ENCODE measurements at places on chromosomes 5 and 9.

GRCh38 chr5:86108825-86109224 lies 508.9 kb upstream of the COX7C start:
- DNase-seq, result no peak

- no peak for DNase-seq
Observed at GRCh38 chr9:73116031-73116430, 35.6 kb upstream of the ANXA1 start.

DNA sequence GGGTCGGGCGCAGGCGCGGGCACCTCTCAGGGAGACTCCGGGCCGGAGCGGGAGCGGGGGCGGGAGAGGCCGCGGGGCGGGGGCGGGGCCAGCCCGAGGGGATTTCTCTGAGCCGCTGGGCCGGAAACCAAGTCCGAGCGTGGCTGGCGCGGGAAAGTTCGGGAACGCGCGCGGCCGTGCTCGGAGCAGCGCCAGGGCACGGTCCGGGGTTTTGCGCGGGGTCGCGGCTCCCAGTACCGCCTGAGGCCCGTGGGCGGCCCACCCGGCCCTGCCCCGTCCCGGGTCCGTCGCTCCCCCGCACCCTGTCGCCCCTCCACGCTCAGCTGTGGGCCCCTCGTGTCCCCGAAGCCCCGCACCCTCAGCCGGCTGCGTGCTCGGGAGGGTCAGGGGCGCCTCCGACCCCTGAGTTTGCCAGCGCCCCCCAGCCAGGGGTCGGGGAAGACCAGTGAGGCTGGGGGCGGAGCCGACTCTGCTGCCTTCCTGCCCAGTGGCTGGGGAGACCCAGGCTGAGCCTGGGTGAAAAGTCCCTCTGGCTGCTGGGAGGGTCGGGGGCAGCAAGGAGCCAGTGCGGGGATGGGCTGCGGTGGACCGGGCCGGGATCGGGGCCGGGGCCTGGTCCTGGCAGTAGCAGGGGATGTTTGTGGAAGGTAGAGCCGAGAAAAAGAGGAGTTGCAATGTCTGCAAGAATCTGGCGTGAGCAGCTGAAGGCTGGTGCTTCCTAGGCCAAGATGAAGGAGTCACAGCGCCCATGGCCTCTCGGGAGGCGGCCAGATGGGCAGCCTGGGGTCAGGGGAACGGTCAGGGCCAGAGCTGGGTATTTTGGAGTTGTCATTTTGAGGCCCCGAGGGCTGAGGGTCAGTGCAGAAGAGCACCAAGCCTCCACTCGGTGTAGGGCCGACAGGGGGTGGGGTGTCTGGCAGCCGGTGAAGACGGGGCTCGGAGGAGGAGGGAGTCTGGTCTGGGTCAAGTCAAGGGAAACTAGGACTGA lies 588 bp downstream of the TRAF2 start:
- peak; percentile 65 for DNase-seq

- no peak for DNase-seq
Observed at GRCh38 chr5:122770477-122770876, 4.4 kb upstream of the SNX2 start.

- no peak for DNase-seq
Observed at GRCh38 chr5:132026516-132027008, 15.1 kb upstream of the ACSL6 start.

DNA sequence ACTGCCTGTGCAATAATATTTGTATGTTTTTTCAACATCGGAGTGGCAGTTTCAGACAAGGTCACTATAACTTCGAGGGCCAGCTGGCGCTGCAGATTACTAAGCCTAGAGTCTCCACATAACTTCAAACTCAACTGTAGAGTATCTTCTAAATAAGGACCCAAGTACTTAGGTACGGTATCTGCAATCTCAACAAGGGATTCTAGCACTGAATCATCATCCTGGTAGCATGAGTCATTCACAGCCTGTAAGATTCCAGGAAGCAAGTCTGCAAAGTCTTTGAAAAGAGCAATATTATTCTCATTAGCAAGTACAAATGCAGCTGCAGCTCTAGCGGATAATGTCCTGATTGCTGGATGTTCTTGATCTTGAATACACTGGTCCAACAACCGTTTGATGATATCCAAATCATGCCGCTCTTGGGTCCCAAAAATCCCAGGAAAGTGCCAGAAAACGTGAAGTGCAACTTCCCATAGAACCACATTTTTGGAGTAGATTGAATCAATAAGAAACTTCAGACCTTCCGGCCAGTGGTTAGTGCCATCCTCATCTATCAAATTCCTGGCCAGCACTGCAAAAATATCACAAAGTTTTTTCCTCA lies 654 bp downstream of the RANBP6 start:
- DNase-seq, result no peak

- no peak for DNase-seq
Observed at GRCh38 chr9:126750941-126751725, 53.7 kb upstream of the ZBTB43 start.

- no peak for DNase-seq
Observed at GRCh38 chr5:150158170-150158949, 2.7 kb upstream of the PDGFRB start.

GRCh38 chr5:52331725-52332124 lies 456.0 kb upstream of the ITGA1 start:
- DNase-seq, result no peak

- no peak for DNase-seq
Observed at GRCh38 chr9:89438194-89438593, 59.7 kb downstream of the SEMA4D start.

GRCh38 chr5:94646758-94647157 lies 28.3 kb downstream of the SLF1 start:
- DNase-seq, result no peak

- no peak for DNase-seq
Observed at GRCh38 chr5:94694671-94695070, 76.2 kb downstream of the SLF1 start.

GRCh38 chr9:34271265-34272006 lies 57.6 kb downstream of the KIF24 start:
- no peak for DNase-seq

DNA sequence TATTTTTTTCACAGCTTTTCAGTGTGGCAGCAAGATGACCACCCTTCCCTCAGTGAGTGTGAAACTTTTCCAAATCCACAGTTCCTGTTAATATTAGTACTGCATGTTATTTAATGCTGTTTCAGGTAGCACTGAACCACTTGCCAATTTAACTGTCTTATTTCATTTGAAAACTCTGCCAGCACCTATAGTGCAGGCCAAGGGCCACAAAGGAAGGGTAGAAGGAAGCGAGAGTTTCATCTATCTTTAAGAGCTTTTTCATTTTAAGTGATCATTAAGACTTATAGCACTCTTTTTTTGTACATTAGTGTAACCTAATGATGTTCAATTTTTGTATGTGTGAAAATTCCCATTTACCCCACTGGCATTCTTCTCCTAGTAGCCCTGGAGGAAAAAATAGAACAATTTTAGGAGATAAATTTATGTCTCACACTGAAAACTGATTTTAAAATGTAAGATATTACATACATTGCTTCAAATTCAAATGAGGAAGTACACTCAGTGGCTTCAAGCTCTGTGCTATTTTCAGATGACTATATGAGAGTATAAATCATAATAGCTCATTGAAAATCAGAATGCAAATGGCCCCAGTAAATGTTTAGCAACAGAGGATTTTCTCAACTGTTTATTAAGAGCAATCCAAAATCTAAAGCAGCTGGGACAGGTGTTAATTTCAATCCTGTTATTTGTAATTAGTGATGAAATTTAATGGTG lies 820.5 kb downstream of the PTPRD start:
- no peak for DNase-seq

GRCh38 chr9:90204128-90204831 lies 438.3 kb downstream of the DIRAS2 start:
- no peak for DNase-seq

- DNase-seq, result no peak
Observed at GRCh38 chr9:20593105-20593504, 29.2 kb downstream of the MLLT3 start.

DNA sequence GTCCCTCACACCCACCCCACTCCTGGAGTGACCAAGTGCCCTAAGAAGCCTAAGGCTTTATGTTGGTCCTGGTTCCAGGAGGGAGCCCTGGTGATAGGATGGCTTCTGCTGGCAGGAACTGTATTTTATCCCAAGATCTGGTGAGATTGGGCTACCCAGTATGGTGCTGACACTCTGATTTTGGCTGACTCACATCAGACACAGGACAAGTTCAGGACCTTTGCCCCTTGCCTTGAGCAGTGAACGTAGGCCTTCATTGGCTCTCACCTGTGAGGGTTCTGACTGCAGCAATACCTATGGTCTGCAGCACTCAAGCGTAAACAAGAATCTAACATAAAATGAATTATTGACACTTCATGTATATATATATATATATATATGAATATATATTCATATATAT lies 25.0 kb downstream of the BHMT start:
- no peak for DNase-seq

DNA sequence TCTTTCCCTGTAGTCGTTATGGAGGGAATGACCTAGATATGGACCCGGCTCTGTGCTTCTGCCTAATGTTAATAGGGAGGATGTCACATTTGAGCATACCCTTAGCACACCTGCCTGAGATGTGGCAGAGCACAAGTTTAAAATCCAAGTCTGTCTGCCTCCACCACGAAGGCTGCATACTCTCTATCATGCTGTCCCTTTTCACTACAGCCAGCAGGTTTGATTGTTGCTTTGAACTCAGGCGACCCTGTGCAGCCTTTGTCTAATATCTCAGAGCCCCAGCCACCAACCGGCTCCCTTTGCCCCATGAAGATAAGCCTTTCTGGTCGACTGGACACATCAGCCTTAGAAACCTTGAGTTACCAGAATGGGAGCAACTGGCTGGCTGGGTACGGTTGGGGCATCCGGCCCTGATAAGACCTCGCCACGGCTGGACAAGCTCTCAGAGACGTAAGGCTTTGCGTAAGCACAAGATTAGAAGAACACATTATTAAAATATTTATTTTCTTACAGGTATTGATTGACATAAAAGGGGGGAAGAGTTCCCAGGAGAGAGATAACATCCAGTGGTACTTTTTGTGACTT lies 222.0 kb upstream of the TRIM32 start:
- no peak for DNase-seq

DNA sequence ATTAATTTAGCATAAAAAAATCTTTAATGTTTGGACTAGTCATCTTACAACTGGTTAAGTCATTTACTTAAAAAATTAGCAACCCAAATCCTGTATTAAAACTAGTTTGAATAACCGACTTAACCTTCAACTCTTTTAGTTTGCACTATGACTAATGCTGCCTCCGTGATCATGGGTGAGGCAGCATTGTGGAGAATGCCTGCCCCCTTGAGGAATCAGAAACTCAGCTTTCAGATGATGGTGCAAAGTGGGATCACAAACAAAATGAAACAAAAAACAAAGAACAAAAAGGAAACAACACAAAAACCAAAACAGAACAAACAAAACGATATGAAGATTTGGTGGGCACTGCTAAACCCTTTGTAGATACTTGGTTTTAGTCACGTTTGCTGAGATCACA lies 127.0 kb upstream of the PALM2AKAP2 start:
- DNase-seq, result no peak

- DNase-seq, result no peak
Observed at GRCh38 chr9:94706922-94707321, 19.6 kb upstream of the AOPEP start.

- no peak for DNase-seq
Observed at GRCh38 chr9:16688814-16689213, 181.7 kb downstream of the BNC2 start.

DNA sequence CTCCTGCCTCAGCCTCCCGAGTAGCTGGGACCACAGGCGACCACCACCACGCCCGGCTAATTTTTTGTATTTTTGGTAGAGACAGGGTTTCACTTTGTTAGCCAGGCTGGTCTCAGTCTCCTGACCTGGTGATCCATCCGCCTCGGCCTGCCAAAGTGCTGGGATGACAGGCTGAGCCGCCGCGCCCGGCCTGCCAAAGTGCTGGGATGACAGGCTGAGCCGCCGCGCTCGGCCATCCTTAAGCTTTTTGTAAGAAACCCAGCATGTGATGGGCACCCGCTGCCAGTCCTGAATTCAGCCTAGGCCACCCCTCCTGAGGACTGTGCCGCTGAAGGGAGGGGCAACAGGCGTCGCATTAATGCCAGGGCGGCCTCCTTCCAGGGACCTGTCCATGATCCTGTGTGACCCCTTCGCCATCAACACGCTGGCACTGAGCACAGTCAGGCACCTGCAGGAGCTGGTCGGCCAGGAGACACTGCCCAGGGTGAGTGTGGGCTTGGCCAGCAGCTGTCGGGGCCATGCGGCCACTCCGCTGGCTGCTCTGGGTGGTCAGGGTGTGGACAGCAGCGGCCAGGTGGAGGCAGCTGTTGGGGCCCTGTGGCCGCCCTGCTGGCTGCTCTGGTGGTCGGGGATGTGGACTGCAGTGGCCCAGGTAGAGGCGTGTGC lies 10.5 kb downstream of the NELFB start:
- DNase-seq, result no peak

GRCh38 chr9:89808756-89809181 lies 204.0 kb downstream of the GADD45G start:
- no peak for DNase-seq

- no peak for DNase-seq
Observed at GRCh38 chr5:113230711-113231652, 203.8 kb downstream of the TSSK1B start.

- DNase-seq, result no peak
Observed at GRCh38 chr9:115063058-115063845, 54.7 kb downstream of the TNC start.

DNA sequence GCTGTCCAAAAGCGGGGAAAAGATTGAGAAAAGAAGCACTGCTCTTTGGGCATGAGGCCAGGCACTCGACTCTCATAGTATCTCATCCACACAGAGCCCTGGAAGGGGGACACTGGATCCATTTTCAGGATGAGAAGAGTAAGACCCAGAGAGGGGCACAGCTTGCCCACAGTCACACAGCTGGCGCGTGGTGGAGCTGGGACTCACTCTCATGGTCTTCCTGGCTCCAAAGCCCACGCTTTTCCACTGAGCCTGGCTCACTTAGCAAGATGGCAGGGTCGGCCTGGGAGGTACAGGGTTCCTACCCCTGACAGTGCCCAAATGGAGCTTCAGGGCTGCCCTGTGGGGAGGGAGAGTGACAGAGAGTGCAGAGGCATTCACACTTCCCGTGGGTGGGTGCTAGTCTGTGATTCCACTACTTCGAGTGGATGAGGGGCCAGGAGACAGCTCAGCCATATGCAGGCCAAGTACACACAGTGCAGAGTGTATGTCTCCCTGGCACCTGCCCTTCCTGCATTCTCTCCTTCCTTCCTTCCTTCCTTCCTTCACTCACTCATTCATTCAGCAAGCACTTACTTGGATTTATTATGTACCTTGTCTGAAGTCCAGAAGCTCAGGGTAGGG lies 18.3 kb upstream of the IGFBPL1 start:
- no peak for DNase-seq

DNA sequence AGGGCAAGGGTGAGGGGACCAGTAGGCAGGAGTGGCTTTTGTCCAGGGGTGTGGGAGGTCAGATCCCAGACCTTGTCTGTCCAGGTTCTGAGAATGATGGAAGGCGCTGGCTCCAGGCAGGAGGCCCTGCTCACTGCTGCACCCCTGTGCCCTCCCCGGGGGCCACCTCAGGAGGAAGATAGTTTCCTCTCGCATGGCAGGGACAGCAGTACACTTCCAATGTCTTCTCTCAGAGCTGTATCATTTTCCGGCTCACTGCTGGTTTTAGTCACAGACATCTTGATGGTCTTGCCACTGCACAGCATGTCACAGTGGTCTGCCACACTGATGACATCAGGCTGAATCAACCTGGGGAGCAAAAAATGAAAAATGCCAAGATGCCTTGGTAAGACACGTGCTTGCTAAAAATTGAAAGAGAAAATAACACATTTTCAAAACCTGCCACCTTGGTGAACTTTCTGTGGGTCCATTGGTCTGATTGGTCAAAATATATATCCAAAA lies 3.3 kb upstream of the SLC6A3 start:
- DNase-seq, result no peak
